ENCODE measurements at places on chromosomes 3 and 15. TPM values are rescaled to one million over a fixed set of nuclear protein-coding genes. Genes with fewer than 3 reads are reported as not detected.

COL8A1 gene
- 56.1 TPM for total RNA-seq

TERC gene
- 2.9 TPM for total RNA-seq

MYL3 gene
- total RNA-seq: 2.0 TPM

PLSCR5 gene
- total RNA-seq: not detected

C3orf22 gene
- total RNA-seq: not detected

HYKK gene
- total RNA-seq: 4.1 TPM

WDR93 gene
- 1.2 TPM for total RNA-seq

GHSR gene
- not detected for total RNA-seq

Measured in lower lobe of right lung (tissue), 2 donors.